Activated T-helper 1 cell treated with Interleukin-2 at 50 U/mL for 16 hours (primary cell): ENCODE measurements at places on chromosomes 5 and 9.

GRCh38 chr5:157918811-157919742 lies 60.1 kb upstream of the CLINT1 start:
- no peak for DNase-seq

GRCh38 chr5:174083056-174083827 lies 37.7 kb downstream of the NSG2 start:
- no peak for DNase-seq

DNA sequence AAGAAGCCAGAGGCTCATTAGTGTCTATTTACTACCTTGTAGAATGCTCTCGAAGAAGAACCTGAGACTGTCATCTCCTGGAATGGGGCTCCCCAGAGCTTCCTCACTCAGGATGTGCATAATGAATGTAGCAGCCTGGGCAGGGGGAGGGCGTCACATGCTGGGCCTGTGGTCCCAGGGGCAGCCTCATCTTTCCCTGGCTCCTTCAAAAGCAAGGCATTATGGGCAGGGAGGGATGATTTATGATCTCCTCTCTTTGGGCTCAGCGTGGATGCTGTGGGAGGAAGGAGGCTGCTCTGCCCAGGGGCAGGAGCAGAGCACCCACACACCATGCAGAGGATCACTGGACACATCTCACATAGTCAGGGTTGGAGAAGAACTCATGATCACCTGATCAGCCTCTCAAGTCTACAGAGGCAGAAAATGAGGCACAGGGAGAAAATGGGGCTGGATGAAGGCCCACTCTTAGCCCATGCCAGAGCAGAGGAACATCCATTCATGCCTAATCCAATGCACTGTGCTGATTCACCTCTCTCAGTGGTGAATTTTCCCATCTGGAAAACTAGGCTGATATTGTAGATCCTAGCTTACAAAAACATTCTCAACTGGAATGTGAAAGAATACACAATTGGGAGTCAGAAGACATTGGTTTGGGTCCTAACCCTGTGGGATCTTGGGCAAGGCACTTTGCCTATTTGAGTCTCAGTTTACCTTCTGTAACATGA lies 173.7 kb downstream of the CARTPT start:
- no peak for DNase-seq

DNA sequence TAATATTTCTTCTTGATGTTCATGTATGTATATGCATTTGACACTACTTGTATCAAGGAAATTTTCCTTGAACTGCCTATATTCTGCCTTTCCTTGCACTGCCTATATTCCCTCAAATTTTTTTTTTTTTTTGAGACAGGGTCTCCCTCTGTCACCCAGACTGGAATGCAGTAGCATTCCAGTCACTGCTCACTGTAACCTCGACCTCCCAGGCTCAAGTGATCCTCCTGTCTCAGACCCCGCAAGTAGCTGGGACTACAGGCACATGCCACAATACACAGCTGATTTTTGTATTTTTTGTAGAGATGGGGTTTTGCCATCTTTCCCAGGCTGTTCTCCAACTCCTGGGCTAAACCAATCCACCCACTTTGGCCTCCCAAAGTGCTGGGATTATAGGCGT lies 4.1 kb downstream of the HMGCS1 start:
- DNase-seq, result no peak

DNA sequence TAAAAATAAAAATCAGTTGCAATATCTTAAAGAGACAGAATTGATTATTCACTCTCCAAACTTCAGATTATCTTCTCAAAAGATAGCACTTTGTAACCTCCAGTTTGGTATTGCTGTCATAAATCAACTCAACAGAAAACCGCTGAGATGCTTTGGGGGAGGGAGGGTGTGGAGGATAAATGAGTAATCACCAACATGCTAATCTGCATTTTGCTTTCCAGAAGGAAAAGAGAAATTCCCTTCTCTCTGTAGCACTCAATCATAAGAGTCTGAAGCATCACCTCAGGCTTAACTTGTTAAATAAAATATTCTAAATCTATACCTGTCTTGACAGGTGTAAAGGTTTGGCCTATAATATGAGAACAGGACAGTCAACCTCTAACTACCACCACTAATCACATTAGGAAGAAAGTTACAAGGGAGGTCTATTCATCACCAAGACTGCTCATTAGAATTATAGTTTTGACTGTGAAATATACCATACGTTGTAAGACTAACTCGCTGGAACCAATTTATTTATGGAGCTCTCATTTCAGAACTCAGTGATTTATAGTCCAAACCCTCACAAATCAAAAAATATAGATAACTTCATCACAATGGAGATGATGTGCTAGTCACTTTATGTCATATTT lies 89.0 kb downstream of the PIK3R1 start:
- no peak for DNase-seq

GRCh38 chr5:11239261-11240015 lies 478.4 kb upstream of the DAP start:
- DNase-seq, result no peak

- DNase-seq, result no peak
Measured at GRCh38 chr9:91800473-91801030, 149.5 kb downstream of the ROR2 start.

GRCh38 chr9:34437006-34437925 lies 21.1 kb downstream of the FAM219A start:
- DNase-seq, result peak; percentile 13

- no peak for DNase-seq
Measured at GRCh38 chr5:129771058-129771838, 23.4 kb downstream of the MINAR2 start.

DNA sequence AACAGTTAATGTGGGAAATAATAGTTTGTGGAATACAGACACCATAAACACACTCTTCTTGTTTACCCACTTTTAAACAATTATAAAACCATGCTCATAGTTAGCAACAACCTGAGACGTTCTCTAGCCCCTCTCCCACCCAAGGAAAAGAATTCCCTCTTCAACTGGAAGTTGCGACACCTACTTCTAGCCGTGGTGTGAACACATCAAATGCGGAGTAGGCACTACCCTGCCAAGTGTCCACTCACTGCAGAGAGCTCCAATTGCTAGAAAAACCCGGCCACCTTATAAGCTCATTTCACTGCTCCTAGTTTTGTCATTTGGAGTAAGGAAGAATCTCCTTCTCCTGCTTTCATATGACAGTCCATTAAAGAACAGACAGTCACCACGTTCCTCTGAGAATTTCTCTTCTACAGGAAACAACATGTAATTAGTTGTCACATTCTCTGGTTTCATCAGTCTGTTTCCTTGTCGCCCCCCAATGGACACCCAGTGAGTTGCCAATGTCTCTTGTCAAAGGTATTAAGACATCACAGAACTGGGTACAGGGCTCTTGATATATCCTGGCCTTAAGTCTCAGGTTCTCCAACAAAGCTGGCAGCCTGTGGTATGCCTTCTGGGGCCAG lies 47.3 kb downstream of the PRLR start:
- DNase-seq, result no peak
